NCI-H187 (cell line): ENCODE measurements at places on chromosomes 7 and 10.
A peak's percentile ranks its signal among the peaks of the same experiment; 100 is the strongest.

- no peak for DNase-seq
Measured at GRCh38 chr7:50359995-50360925, 55.7 kb downstream of the IKZF1 start.

GRCh38 chr7:22295402-22296264 is 61.3 kb downstream of the RAPGEF5 start:
- no peak for DNase-seq

- no peak for DNase-seq
Measured at GRCh38 chr10:48694371-48695030, 9.8 kb downstream of the WDFY4 start.

DNA sequence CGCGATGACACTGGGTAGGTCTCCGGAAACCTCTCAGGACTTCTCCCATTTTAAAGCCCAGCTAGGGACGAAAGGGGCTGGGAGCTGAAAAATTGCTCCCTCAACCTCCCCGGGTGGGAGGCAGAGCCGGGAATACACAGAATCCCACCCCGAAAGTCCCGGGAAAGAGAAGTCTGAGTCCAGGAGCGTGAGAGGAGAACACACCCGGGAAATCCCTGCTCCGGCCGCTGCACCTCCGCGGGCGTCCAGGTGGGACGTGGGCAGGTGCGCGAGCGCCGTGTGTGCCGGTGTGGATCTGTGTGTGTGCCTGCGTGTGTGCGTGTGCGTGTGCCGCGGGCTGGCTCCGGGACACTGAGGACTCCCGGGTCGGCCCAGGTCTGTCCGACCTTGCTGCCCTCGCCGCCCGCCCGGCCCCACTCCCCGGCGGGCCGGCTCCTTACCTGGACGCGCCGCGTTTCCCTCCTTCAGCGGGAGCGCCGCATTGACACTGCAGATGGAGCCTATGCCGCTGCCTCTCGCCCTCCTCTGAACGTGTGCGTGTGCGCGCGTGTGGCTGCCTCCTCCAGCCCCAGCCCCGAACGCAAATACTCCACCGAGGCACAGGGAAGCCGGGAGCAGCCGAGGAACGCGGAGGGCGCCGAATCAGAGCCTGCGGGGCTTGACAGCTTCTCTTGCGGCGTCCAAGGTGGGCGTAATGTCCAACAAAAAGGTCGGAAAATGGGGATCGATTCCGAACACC is at the start of gene PLXNA4:
Gene PLXNA4 (minus strand): TSS at position 489 of the 739 bp plus-strand sequence. CDS start 67,777 bp downstream, outside the sequence.
- DNase-seq, result peak; percentile 18
